ENCODE measurements at places on chromosomes 3 and 15.

GRCh38 chr3:187498211-187498724, 130.1 kb downstream of the RTP4 start:
- DNase-seq: no peak

DNA sequence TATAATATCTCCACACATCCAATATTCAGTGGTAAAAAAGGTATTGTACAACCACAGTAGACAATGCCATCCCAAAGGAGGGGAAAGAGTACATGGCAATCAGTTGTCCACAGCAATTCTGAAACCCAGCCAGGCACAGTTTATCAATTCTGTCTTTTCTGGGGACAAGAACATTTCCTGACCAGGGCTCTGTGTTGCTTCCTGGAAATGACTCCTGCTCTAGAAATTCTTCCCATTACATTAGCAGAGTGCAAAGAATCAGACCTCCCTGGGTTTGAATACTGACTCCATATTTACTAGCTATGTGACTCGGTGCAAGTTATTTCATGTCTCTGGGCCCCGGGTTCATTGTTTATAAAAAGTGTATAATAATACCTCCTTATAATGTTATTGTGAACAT, 220.4 kb upstream of the CFAP20DC start:
- no peak for DNase-seq

- no peak for DNase-seq
Observed at GRCh38 chr3:36943601-36944000, 1.3 kb downstream of the TRANK1 start.

- DNase-seq: no peak
Observed at GRCh38 chr3:108312656-108313055, 16.3 kb downstream of the HHLA2 start.

DNA sequence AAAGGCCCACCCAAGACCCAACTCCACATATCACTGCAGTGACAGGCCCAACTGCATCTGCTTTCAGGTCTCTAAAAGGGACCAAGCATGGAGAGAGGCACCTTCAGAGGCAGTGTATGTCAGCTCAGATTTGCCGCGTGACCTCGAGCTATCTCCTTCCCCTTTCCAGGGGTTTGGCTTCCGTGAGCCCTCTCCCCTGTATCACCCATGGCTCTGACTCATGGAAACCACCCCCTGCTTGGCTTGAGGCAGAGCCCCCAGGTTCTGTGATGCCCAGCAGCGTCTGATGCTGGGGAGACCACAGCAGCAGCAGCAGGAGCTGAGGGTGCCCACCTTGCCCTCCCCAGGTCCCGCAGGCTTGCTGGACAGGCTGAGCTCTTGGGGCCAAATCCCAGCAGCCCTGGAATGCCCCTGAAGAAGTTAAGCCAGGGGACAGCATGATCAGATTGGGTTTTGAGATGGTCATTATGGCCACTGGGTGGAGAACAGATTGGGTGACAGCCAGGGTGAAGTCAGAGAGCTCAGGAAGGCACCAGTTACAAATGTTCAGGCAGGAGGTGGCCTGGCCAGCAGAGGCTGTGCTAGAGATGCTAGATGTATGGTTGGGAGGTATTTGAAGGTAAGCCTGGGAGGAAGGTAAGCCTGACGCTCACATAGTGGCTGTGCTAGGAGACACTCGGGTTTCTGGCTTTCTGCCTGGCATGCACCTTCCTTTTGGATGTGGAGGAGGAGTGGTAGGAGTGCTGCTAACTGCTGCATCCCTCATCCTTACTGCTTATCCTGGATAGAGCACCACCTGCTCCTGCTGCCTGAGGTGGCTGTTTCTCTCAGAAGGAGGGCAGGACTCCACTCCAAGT, 42.9 kb downstream of the FGD5 start:
- DNase-seq: no peak

DNA sequence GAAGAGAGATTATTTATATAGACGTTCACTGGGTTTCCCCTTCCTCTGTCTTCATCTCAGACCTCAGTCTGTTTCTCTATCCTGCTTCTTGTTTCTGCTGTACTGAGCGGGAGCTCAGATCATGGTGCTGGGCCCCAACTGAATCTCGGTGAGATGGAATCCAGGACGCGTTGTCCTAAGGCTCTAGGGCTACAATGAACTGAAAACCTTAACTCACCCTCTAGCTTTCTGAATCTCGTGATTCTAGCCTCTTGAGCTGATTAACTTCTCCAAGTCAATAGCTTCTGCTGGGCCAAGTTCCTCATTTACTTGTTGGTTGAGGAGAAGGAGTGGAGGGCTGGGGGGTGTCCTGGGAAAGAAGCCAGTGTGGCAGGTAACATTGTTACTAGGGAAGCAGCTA, 32.7 kb upstream of the MAP3K13 start:
- no peak for DNase-seq
